ENCODE measurements at places on chromosomes 7 and 10. TPM values are rescaled to one million over a fixed set of nuclear protein-coding genes. Genes with fewer than 3 reads are reported as not detected.

DNA sequence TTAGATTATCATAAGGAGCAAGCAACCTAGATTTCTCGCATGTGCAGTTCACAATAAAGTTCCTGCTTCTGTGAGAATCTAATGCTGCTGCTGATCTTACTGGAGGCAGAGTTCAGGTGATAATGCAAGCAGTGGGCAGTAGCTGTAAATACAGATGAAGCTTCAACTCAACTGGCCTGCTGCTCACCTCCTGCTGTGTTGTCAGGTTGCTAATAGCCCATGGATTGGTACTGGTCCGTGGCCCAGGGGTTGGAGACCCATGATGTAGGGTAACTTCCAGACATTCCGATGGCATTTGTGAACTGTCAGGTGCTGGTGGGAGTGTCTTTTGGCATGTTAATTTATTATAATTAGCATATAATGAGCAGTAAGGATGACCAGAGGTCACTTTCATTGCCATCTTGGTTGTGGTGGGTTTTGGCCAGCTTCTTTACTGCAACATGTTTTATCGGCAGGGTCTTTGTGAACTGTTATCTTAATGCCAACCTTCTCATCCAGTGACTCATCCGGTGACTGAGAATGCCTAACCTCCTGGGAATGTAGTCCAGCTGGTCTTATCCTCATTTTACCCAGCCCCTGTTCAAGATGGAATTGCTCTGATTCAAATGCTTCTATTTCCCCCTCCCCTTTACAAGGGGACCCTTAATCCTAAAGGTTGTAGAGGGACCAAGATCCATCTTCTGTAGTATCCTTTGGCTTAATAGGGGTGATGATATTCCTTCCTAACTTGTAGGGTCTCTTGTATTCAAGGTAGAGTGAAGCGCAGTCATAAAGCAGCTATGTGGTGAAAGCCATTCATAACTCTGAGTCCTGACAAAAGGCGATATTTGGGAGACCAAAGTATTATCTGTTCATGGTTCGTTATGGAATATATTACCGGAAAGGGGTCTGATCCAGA, 165.8 kb downstream of the CCSER2 start:
- no peak for DNase-seq

DNA sequence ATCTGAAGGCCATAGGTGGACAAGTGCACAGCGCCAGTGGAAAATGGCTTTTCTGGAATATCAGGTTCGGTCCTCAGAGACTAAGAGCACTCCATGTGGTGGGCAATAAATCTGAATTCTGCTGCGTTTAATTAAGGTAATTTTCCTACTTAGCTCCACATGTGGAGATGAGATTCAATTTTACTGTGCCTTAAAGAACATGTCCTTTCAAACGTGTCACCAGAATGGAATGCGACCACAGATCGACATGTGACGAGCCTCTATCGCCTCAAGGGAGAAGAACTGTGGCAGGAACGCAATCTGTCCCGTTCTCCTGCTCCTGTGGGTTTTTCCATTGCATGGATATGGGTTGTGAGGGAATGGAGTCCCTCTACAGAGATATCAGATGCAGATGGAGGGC, 205.3 kb upstream of the ZNF32 start:
- no peak for DNase-seq

HOXA10 gene
- not detected for total RNA-seq

PIK3AP1 gene
- total RNA-seq = 111 TPM

GATA3 gene
- total RNA-seq = not detected

SYCE1 gene
- not detected for total RNA-seq

GRCh38 chr10:117246997-117247671, 6.2 kb downstream of the SLC18A2 start:
- no peak for DNase-seq

- no peak for DNase-seq
Observed at GRCh38 chr7:2996141-2996540, 47.5 kb downstream of the CARD11 start.

DNA sequence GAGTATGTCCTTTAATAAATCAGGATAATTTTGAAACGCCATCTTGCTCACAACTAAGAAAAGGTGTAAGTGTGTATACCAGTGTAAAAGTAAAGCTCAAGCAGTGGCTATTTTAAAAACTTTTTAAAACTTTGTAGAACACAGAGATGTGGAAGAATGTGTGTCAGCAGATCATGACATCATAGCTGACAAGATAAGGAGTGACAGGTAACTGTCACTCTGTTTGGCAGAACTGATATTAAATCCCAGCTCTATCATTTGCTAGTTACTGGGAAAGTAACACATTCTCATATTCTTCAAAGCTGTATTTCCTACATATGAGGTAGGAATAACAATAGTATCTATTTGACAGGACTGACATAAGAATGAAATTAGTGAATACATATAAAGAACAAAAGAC, 63.9 kb upstream of the RNF148 start:
- DNase-seq = no peak

- DNase-seq = no peak
Observed at GRCh38 chr10:88131511-88132139, 268.2 kb downstream of the PTEN start.

DNA sequence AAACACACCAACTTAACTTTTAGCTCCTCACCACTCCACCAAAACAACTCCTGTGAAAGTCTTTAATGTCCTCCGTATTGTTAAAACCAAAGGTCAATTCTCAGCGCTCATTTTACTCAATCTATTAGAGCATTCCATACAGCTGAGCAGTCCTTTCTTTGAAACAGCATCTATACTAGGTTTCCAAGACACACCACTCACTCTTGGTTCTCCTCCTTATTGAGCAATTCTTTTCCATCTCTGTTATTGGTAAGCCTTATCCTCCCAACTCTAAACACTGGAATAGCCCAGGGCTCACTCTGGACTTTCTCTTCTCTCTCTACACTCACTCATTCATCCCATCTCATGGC, 34.9 kb downstream of the COA1 start:
- DNase-seq = no peak

NEUROD6 gene
- not detected for total RNA-seq

FEZF1 gene
- total RNA-seq = not detected

- DNase-seq = no peak
Observed at GRCh38 chr10:63491588-63492316, 26.0 kb upstream of the JMJD1C start.

- no peak for DNase-seq
Observed at GRCh38 chr7:101832685-101833375, 15.4 kb downstream of the CUX1 start.

- no peak for DNase-seq
Observed at GRCh38 chr7:29288181-29289091, 93.9 kb downstream of the CHN2 start.

DNA sequence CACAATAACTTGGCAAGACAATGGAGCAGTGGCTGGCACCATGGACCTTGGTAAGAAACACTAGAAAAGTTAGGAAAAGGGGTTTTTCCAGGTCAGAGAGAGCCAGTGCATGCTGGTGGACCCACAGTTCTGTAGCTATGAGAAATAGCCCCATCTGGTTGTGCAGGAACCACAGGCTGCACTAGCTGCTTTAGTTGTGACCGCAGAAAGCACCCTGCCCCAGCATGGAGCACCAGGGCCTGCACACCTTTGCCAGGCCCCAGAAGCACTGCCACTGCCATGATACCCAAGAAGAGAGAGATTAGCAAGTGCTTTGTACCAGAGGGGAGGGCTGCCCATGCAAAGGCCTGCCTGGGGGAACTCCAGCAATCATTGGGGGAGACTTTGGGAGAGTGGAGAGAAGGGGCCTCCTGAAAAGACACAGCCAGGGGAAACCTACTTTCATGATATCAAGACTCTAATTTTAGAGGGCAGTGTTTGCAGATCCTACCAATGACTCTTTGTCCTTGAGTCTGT, 256.1 kb upstream of the C7orf33 start:
- no peak for DNase-seq

DNA sequence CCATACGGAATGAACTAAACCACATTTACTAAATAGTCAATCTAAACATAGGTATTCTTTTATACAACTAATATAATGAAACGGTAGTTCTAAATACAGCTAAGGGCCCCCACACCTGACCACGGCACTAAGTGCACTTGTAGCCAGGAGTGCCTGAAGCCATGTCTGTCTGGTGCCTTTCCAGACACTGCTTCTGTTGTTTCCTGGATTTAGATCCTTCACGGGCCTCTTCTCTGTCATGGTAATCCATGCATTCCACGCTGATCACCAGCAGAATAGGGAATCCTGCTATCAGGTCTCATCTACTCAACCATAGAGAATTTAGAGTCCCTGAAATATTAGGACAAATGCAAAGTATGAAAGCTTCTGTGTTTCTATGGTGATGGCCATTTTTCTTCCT, 37.8 kb downstream of the OSBPL3 start:
- no peak for DNase-seq

IFIT5 gene
- 0.36 TPM for total RNA-seq

FAM131B gene
- total RNA-seq = not detected

PTER gene
- 29.7 TPM for total RNA-seq

- DNase-seq = no peak
Observed at GRCh38 chr7:99272476-99273045, at the start of gene MYH16. TSS of gene MYH16 (plus strand) at chr7:99272839.

DNA sequence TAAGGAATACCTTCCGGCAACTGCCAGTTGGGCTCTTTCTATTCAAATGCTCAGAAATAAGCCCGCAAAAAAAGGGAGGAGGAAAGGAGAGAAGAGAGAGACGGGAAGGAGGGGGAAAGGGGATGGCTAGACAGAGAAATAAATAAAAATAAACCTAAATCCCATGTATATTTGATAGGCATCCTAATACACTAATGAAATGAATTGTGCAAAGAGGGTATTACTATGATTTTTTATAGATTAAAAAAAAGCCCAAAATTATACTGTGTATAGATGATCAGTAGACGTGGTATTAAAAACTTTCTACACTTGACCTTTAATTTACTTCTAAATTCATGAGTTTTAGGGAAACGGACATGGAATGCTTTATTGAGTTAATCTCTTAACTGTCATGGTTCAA, 89.9 kb downstream of the HBP1 start:
- DNase-seq = no peak

OR2A12 gene
- not detected for total RNA-seq

GRCh38 chr10:59036311-59037017, 140.0 kb upstream of the PHYHIPL start:
- no peak for DNase-seq

DNA sequence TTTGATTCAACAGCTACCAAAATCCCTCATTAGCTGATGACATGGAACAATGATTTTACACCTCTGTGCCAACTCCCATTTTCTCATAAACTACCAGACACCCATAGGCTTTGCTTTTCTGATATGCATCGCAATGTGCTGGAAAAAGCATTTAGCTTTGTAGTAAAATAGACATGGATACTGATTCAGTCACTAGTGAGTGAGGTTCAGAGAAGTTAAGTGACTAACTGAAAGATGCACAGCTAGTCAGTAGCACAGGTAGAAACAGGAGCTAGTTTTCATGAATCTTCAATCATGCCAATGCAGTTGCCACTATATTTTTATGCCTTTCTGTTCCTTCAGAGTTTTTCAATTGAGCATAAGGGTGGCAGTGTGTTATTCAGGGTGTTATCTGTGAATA, 38.7 kb downstream of the PRKG1 start:
- no peak for DNase-seq

DNA sequence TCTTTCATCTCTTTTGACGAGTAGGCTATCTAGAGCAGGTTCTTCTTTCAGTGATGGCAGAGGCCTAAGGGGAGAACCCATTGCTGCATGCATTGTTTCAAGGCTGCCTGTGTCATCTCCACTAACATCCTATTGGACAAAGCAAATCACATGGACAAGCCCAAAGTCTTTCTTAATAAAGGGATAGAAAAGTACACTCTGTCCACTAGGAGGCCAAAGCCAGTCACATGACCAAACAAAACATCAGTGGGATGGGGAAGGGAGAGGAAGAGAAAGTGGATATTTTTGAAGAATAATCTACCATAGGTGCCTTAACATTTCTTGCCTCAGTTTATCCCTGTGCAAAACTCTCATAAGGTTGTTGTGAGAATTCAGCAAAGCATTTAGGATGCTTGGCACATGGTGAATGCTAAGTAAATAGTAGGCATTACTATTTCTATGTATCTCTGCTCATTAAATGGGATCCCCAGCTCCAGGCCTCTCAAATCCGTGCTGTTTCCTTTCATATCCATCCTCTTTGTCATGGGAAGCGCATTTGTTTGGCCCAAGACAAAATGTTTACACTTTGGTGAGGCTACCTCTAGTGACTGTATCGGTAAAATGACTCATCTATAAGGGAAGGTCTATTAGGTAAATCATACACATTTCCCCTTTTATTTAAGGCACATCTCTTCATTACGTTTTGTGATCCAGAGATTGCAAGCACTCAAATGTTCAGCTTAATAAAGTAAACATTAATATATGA, 16.7 kb upstream of the CADPS2 start:
- no peak for DNase-seq

DNA sequence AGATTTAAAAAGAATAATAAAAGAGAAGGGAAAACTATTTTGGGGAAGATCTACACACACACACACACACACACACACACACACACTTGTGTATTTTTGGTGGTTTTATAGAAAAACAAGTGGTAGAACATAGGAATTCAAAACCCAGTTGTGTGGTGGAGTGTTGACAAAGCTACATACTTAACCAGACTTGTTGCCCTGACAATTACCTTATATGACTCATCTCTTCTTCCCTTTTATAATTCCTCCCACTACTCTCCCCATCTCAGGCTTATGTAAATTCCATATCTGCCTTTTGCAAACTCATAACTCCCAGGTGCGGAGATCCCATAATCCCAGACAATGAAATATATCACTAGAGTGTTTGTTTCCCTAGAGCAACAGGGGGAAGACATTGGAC, 873.7 kb downstream of the NXPH1 start:
- no peak for DNase-seq

PKD2L1 gene
- not detected for total RNA-seq

XRCC2 gene
- 49.6 TPM for total RNA-seq
